ENCODE measurements at places on chromosomes 7 and 10.
A peak's percentile ranks its signal among the peaks of the same experiment; 100 is the strongest.

- no peak for DNase-seq
Observed at GRCh38 chr7:93307131-93307660, 75.0 kb downstream of the VPS50 start.

GRCh38 chr7:151875942-151876898 is 695 bp downstream of the PRKAG2 start:
- DNase-seq, result peak; percentile 72

GRCh38 chr10:84225427-84226173 is at the start of gene LRIT2:
TSS of gene LRIT2 (minus strand) at chr10:84225544. CDS start at chr10:84225520, 24 bp downstream.
- no peak for DNase-seq

GRCh38 chr10:23432166-23432565 is 6.7 kb upstream of the OTUD1 start:
- DNase-seq, result no peak

DNA sequence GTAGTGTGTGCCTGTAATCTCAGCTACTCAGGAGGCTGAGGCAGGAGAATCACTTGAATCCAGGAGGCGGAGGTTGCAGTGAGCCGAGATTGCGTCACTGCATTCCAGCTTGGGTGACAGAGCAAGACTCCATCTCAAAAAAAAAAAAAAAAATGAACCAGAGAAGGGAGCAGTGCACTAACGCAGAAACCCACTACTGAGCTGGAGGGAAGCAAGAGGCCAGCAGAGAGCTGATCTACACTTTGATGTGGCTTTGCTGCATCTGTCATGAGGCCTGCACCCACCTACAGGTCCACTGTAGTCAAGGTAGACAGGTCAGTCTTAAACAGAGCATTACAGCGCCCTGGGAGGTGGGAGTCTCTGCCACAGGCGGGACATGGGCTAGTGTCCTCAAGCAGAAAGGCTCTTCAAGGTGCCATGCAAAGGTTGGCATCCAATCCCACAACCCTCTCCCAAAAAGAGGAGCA is 30.0 kb downstream of the MAT1A start:
- DNase-seq, result no peak

DNA sequence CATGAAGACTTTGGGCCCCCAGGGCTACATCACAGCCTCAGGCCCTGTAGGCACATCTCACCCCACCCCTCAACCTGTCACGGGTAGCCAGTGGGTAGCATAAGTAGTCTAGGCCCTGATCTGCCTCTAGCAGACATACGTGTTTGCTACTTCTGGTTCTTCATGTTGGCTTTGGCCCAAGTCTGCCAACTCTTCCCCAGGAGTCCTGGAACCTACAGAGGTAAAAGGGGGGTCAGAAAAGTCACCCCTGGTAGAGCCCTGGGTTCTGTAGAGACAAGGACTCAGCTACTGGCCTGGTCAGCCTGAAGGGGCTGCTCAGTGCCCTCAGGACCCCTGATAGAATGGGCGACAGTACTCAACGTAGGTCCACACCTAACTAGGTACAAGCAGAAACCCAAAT is 67.5 kb upstream of the UNC5B start:
- no peak for DNase-seq

All from G401 (cell line).